ENCODE measurements at places on chromosomes 4 and X. TPM values are rescaled to one million over a fixed set of nuclear protein-coding genes. Genes with fewer than 3 reads are reported as not detected.

GRCh38 chr4:5452156-5452555 lies 256.2 kb downstream of the EVC2 start:
- no peak for DNase-seq

GRCh38 chr4:25590171-25590570 lies 65.5 kb upstream of the SLC34A2 start:
- no peak for DNase-seq

GRCh38 chr4:152808670-152809069 lies 28.9 kb downstream of the ARFIP1 start:
- no peak for DNase-seq

- no peak for DNase-seq
Measured at GRCh38 chr4:7677799-7678301, 243.1 kb upstream of the PSAPL1 start.

DNA sequence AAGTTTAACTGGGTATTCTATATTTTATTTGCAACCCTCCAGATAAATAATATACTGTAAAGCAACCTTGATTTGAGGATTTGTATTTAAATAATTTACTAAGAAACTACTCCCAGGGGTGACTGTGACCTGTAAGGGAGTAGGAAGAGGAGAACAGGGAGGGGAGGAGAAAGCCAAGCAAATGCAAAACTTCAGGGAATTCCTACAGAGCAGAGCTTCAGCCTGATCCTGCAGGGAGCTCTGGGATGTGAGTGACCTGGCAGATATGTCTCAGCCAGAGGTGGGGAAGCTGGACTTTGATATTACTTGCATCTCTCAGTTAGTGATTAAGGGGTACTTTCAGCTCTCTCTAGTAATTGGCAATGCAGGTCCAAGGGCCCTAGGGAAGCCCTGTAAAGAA lies 302.0 kb downstream of the FRMPD4 start:
- no peak for DNase-seq

DNA sequence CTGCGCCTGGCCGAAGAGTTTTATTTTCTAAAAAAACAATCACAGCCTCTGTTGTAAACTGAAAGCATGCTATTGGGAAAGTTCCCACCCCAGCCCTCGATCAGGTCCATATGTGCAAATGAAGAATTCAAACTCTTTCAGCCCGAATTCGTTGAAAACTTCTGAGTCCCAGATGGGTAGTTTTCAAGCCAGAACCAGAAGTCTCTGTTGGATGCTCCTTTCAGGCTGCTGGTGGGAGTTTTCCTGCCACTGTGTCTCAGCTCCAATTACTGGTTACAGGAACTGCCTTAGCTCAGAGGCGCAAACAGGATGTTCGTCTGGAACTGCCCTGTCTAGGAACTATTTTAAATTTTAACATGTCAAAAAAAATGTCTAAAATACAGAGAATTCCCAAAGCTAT lies 9.3 kb upstream of the ALG13 start:
- DNase-seq: no peak

Gene TCEAL6
- polyA plus RNA-seq: 0.25 TPM

Gene PCDH7
- polyA plus RNA-seq: 18.9 TPM

Data from left kidney (tissue), 8 donors.